ENCODE measurements at places on chromosomes 13 and 19.
A peak's percentile ranks its signal among the peaks of the same experiment; 100 is the strongest.

DNA sequence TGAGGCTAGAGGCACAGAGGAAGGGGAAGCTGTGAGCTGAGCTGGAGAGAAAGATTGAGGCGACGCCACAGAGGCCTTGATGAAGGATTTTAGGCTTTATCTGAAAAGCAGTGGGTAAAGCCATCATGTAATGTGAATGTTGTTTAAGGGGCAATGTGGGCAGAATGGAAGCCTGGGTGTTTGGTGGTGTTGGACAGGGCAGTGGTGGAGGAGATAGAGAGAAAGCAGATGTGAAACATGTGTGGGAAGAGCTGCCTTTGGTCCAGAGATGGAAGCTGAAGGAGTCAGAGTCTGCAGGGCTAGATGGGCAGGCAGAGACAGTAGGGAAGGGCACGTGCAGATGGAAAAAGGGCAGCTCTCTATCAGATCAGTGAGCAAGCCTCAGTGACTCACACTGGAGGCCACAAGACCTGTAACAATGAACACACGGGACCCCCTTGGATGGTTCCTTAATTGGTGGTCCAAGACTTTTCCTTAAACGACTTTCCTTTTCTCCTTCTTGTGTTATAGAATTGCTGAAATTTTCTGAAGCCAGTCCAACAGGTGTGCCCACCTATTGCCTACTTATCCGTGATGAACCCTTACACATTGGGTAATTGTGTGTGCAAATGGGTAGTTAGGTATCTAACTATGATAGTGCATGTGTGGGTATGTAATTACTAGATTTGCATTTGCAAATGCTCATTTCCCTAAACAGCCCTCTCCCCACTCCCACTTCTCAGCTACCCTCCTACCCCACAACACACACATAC, 21.7 kb downstream of the ZNF536 start:
- DNase-seq, result no peak

DNA sequence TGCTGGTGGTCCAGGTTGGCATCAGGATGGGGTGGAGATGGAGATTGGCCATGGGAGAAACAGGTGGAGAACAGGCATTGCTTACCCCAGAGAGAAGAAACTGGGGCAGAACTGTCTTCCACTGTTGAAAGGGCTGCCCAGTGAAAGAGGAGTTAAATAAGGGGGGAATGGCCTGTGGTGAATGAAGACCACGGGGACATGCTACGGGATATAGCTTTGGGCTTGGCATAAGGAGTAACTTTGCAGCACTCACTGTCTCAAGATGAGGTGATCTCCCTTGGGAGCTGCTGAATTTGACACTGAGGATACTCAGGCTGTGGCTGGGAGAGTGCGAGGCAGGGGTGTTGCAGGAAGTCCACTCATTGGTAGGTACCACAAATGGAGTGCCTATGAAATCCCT, 10.6 kb upstream of the GPR18 start:
- no peak for DNase-seq

DNA sequence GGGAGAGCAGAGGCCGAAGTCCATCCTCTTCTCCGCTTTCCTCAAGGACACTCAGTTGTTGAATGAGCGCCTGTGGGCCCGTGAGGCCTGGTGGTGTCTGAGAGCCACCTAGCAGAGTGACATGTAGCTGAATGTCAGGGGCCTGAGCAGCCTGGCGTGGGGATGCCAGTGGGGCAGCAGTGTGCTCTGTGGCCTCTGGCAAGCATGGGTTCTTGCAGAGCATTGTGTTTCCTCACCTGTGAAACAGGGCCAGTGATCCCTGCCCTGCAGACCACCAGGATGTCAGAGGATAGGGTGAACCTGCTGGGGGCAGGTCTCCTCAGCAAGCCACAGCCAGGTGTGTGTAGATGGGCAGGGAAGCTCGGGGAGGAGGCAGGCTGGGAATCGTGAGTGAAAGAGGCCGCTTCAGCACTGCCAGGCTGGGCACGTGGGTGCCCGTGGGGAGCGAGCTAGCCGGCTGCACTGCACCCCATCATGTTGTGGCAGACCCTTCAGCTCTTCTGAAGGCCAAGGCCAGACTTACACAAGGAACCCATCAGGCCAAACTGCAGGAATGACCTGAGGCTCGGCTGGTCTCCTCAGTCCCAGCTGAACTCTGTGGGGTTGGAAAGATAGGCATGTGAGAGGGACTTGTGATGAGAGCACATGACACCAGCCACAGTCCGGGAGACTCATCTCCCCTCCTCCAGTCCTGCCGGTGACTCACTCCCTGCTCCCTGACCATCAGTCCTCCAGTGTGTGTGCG, 5.0 kb downstream of the PPP1R37 start:
- DNase-seq, result no peak

GRCh38 chr13:40640845-40641458, 25.5 kb downstream of the FOXO1 start:
- no peak for DNase-seq

DNA sequence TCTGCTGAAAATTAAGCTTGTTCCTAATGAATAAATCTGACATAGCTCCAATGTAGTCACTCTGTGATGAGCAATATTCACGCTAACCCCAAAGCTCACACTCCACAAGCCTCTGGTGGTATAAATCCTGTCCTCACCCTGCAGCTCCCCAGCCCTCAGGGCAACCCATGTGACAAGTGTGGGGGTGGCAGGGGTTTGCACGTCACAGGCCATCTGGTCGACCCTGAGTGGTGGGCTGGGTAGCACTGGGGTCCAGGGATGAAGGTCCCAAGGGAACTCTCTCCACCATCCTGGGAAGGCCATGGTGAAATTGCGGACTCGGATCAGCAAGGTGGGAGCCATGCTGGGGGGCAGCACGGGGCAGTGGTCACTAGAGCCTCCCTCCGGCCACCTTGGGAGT, 100.0 kb upstream of the SOX1 start:
- DNase-seq, result no peak

GRCh38 chr13:51912091-51912490, 50.3 kb downstream of the CCDC70 start:
- DNase-seq, result no peak

DNA sequence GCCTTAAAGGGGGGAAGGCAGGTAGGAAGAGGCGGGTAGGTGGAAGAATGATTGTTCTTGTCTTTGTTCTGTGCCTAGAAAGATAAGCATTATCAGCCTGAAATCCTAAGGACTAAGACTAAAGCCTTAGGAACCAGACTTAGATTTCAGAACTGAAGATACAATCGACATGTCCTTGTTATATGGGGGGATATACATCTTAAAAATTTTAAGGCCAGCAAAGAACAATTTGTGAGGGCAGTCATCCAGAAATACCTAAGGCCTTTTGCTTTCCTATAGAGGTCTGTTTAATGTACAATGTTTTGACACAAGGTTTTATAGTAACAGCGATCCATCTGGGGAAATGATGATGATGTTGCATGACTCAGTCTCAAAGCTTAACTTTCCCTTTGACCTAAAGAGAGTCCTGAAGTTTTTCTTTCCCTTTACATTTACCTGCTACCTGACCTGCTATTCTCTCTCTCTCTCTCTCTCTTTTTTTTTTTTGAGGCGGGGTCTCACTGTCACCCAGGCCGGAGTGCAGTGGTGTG, 20.2 kb upstream of the CEACAM6 start:
- no peak for DNase-seq

DNA sequence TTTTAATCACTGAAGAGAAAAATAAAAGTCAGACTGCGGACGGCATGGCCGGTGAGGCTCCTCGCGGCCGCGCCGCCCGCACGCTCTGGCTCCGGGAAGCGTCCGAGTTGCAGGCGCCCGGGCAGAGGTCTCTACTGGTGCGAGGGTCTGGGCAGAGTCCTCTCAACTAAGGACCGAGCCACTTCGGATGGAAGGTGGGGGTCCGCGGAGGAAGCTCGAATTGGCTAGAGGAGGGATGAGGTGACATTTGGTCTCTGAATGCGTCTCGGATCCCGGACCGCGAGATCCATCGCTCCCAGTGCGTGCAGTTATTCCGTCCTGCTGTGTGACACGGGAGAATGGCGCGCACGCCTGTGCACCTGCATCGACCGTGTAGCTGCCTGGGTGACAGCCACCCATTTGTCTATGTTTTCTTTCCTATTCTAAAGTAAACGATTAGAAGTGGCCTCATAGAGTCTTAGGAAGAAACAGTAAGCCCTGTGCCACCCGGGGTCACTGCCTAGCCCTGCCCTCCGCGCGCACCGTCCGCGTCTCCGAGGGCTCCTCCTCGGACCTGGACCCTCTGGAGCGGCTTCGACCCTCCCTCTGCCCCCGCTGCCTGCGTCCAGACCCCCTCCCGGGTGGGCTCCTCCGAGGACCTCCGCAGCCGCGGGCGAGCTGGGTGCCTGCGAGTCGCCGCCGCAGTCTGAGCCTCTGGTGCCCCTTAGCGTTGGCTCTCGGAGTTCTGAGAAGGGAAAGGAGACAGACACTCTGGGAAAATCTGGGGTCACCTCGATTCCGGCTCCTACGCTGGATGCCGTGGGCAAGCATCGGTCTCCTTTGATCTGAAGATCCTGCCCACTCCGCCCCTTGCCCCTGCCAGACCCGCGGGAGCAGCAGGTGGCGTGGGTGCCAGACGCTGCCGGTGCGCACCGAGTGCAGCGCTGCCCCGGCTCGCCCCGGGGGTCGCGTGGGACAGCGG, 347.4 kb downstream of the LIG4 start:
- no peak for DNase-seq

- DNase-seq, result no peak
Observed at GRCh38 chr13:24038841-24039330, 121.6 kb upstream of the SPATA13 start.

GRCh38 chr19:54231077-54231931, 8.5 kb upstream of the LILRB3 start:
- DNase-seq, result peak; percentile 42

GRCh38 chr19:8363803-8364771, at the start of gene ANGPTL4:
Gene ANGPTL4, plus strand, starts transcription at chr19:8364155. Its CDS starts 167 bp downstream, at chr19:8364322.
- DNase-seq, result no peak

- DNase-seq, result no peak
Observed at GRCh38 chr19:10587839-10588150, 683 bp upstream of the AP1M2 start.

- peak; percentile 32 for DNase-seq
Observed at GRCh38 chr19:16627193-16627927, 644 bp downstream of the MED26 start.

DNA sequence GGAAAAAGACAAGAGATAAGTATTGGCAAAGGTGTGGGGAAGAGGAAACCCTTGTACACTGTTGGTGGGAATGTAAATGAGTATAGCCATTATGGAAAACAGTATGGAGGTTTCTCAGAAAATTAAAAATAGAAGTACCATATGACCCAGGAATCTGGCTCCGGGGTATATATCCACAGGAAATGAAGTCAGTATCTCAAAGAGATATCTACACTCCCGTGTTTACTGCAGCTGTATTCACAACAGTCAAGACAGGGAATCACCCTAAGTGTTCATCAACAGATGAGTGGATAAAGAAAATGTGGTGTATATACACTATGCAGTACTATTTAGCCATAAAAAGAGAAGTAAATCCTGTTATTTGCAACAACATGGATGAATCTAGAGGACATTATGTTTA, 13.5 kb downstream of the KCTD12 start:
- no peak for DNase-seq

DNA sequence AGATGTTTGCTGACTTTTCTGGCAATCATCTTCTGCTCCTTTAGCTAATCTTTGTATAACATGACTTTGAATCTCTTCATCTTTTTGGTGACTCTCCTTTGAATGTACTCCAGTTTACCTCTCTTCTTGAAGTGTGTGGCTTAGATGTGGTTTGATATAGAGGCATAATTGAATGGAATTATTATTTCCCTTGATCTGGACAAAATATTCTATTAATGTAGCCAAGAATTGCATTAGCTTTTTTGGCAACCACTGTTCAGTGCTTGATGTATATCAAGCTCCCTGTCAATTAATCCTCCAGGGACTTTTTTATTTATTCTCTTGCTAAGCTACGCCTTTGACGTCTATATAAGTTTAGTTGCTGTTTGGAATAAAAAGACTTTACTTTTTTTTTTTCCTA, 490.8 kb downstream of the PCDH20 start:
- no peak for DNase-seq

- no peak for DNase-seq
Observed at GRCh38 chr13:99929866-99930265, 41.7 kb downstream of the ZIC5 start.

DNA sequence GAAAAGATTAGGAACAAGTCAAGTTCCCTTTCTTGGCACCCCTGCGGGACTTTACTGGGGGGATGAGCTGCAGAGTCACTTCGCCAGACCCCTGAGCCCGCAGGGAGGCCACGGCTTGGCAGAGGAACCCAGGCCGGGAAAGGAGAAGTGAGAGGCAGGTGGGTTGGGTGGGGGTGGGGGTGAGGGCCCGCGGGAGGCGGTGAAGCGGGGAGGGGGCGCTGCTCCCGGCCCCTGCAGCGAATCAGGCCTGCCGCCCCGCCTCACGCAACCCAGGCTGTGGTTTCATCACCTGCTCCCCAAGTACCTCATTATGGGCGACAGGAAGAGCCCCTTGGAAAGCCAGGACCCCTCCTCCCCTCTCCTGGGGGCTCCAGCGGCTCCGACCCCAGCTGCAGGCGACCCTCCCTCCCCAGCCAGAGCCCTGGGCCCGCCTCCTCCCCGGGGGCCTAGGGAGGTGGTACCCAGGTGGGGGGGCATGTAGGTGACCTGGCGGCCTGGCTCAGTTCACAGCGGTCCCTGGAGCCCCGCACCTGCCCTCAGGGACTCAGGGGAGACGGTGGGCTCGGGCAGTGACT, 9.5 kb downstream of the MEF2B start:
- DNase-seq, result no peak

DNA sequence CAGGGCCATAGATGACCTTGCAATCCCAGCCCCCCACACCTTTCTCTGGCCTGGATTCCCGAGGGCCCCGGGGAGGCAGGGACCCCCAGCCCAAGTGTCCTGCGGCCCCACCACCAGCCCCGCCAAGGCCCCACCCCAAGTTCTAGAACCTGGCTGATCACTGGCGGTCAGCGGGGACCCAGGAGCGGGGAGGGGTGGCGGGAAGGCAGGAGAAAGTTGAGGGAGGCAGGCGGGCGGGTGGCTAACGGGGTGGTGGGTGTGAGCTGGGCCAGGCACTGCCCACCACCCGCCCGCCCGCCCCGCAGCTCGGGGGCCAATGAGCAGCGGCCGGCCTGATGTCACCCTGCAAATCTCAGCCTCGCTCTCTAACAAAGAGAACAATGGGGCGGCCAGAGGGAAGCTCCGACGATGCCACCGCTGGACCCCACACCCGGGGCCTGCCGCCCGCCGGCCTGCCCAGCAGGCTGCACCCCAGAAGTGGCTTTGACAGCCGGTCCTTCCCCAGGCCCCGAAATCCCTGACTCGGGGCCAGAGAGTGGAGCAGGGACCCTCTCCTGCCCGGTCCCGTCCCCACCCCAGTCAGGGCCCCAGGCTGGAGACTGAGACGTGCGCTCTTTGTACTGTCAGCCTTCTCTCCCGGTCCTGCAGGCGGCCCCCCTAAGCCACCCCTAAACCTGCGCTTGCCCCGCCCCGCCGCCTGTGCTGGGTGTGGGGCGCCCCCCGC, 1.6 kb downstream of the MEX3D start:
- no peak for DNase-seq

DNA sequence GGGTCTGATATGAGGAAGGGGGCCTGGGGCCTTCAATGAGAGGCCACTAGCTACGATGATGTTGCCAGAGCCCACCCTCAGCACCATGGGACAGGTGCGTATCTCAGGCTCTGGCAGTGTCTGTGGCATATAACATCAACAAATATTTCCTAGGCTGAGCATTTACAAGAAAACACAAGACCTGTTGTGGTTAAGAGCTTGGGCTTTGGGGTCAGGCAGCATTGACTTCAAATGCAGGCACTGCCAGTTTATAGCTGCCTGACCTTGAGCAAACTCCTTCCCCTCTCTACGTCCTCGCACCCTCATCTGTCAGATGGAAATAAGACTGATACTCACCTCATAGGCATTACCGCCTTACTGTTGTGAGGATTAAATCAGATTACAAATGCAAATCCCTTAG, 156.0 kb downstream of the KATNAL1 start:
- no peak for DNase-seq
